ENCODE measurements at places on chromosomes 6 and 20. TPM values are rescaled to one million over a fixed set of nuclear protein-coding genes. Genes with fewer than 3 reads are reported as not detected.
A peak's percentile ranks its signal among the peaks of the same experiment; 100 is the strongest.

APCDD1L gene
- not detected for total RNA-seq

- DNase-seq, result no peak
These were observed 110.3 kb upstream of the EYA4 start for GRCh38 chr6:133130863-133131262.

DNA sequence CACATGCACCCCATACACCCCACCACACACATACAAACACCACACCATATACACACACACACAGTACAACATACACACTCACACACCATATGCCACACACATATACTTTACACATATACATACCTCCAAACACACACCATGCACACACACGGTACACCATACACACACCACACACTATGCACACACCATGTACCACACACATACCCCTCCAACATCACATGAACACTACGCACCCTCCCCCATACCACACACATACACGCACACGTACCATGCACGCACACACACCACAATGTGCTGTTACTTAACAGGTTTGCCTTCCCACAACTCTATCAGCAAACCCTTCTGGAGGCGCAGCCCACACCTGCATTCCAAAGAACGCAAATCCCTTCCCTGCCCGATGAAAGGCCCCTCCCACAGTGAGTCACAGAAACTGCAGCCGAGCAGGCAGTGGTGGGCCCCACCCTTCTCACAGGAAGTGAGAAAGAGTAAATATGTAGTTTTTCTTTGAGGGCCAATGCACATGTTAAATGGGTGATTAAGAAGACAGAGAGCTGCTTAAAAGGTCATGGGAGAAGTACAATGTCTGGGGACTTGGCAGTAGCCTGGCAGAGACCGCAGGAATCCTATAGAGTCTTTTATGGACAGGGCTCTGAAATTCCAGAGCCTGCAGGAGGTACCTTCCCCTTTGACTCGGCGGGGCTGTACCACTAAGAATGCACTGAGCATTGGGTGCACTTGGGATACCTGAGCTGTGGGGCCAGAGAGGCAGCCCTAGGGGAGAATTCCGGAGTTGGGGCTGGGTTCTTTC lies 34.1 kb upstream of the EZR start:
- DNase-seq, result peak; percentile 50

GRCh38 chr6:27836783-27837624 lies 75.2 kb downstream of the OR2B2 start:
- no peak for DNase-seq

DNA sequence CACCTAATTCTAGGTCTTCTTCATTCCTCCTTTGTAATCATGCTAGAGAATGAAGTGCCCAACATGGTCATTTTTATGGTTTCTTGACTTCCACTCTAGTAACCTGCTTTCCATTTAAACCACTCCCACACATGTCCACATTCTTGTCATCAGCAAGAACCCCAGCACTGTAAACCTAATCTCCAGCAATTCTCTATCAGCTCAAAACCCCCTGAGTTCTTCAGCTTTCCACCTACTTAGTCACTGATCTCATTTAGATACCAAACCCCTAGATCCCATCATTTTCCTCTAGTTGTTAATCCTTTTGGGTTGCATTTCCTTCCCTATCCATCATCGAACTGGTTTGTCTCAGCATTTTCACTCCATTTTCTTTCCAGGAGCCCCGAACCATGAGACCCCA lies 49.7 kb downstream of the GOPC start:
- DNase-seq, result no peak

QRSL1 gene
- total RNA-seq, result 13.5 TPM

TMEM242 gene
- total RNA-seq, result 4.4 TPM

DNA sequence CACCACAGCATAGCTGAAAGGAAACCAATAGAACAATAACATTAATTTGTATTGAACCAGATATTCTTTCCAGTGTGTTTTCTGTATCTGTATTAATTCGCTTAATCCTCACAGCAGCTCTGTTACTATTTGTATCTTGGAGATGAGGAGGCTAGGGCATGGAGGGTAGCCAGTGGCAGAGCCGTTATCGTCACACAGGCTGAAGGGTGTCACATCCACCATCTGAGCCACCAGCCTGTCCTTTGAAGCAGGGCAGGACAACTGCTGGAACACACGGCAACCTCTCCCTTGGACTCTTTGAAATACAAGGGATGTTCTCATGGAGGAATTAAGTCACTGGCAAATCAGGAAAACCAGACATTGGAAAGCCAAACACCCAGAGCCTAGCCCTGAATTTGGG lies 628.0 kb upstream of the CDH4 start:
- no peak for DNase-seq

IRF4 gene
- total RNA-seq, result 498 TPM

GRCh38 chr6:24990944-24991809 lies 55.4 kb upstream of the RIPOR2 start:
- no peak for DNase-seq

DNA sequence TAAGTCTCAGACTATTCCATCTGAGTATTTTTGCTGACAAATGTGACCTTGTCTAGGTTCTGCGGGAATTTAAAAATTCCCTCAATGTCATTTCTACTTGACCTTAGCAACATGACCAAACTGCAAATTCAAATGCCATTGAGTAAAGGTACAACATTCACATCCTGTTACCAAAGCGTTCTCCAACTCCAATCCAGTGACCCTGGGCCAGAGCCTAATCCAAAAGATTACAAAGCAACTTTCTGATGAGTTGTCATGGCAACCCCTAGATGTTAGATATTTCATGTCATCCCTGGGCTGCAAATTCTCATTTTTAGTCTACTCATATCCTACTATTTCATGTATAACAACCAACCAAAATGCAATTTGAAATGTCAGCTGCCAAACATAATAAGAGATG lies 65.3 kb downstream of the BACH2 start:
- DNase-seq, result no peak

TAGAP gene
- 28.8 TPM for total RNA-seq

DNA sequence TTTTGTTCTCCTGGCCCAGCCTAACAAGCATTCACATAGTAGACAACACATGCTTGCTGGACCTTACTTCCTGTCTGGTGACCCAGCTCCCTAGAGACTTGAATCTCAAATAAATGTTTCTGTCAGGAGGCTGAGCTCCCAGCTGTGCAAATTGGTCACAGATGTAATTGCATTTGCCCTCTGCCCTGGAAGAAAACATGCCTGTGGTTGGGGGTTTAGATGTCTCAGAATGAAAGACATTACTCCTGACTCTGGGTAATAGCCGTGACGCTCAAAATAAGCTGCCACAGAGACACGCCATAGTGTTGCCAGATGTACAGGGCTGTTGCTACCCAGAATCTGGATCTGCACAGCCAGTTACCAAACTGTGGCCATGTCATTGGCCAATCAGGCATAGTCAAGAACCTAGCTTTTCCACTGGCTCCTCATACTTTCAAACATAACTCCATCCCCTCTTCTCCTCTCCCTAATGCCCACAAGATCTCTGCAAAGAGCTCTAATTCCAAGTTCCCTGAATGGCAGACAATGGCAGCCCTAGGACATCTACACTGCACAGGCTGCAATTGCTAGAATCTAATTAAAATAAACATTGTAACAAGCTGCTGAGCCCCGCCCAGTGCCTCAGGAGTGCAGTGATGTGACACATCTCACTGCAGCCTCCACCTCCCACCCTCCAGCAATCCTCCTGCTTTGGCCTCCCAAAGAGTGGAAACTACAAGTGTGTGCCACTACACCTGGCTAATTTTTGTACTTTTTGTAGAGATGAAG lies 32.8 kb upstream of the GMPR start:
- peak; percentile 95 for DNase-seq

GRCh38 chr20:57545927-57546662 lies 14.8 kb upstream of the PCK1 start:
- DNase-seq, result no peak

DNA sequence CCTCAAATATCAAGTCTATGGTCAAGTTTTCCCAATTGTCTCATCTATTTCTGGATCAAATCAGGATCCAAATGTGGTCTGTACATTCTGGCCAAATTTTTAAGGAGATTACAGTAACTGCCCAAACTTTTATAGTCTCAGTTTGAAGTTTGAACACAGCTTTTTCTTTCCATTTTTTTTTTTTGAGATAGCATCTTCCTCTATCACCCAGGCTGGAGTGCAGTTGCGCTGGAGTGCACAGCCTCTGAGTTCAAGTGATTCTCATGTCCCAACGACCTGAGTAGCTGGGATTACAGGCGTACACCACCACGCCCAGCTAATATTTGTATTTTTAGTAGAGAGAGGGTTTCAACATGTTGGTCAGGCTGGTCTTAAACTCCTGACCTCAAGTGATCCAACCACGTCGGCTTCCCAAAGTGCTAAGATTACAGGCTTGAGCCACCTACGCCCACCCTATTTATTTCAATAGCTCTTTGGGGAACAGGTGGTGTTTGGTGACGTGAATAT lies 84.9 kb upstream of the CARMIL1 start:
- no peak for DNase-seq

- DNase-seq, result no peak
These were observed 47.7 kb upstream of the DACT2 start for GRCh38 chr6:168367285-168367751.

DNA sequence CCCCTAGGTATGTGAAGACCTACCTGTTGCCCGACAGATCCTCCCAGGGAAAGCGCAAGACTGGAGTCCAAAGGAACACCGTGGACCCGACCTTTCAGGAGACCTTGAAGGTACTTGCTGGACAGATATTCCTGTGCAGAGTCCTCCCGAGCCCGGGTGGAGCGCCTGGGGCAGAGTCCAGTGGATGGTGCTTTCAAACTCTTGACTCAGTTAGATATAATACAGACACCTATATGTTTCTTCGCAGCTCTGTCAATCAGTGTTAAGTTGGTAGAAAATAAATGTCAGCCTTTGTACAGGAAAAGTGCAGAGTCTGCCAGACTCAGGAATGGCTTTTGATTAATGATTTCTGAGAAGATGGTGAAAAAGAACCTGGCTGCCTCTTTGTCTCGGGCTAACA lies 67.2 kb downstream of the EZR start:
- no peak for DNase-seq

- peak; percentile 66 for DNase-seq
These were observed 10.7 kb downstream of the SLC9A8 start for GRCh38 chr20:49823152-49823847.

DNA sequence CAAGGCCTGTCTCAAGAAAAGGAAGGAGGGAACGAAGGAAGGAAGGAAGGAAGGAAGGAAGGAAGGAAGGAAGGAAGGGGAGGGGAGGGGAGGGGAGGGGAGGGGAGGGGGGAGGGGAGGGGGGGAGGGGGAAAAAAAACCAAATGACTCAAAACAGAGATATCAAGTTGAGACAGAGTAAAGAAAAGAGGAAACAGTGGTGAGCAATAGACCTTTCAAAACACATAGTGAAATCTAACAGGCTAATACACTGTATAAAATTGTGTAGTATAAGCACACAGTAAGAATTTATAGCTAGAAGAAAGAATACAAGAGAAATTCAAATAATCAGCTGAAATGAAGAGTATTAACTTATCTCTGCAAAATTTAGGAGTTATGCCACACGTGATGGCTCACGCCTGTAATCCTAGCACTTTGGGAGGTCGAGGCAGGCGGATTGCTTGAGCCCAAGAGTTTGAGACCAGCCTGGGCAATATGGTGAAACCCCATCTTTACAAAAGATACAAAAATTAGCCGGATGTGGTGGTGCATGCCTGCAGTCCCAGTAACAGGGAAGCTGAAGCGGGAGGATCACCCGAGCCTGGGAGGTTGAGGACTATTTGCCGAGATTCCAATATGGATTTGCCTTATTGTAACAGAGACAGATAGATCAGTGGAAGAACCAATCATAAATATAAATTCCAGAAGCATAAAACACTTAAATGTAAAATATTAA lies 123.2 kb downstream of the PRND start:
- DNase-seq, result peak; percentile 7

DNA sequence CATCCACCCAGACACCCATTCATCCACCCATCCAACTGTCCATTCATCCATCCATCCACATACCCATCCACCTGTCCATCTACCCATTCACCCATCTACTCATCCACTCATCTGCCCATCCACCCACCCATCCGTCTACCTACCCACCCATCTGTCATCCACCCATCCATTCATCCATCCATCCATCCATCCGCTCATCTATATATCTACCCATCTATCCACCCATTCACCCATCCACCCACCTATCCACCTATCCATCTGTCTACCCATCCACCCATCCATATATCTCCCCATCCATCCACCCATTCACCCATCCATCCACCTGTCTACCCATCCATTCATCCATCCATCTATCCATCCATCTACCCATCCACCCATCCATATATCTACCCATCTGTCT lies 30.7 kb downstream of the ARMC2 start:
- DNase-seq, result no peak

- DNase-seq, result no peak
These were observed 31.9 kb upstream of the CDH4 start for GRCh38 chr20:61220131-61220530.

DNA sequence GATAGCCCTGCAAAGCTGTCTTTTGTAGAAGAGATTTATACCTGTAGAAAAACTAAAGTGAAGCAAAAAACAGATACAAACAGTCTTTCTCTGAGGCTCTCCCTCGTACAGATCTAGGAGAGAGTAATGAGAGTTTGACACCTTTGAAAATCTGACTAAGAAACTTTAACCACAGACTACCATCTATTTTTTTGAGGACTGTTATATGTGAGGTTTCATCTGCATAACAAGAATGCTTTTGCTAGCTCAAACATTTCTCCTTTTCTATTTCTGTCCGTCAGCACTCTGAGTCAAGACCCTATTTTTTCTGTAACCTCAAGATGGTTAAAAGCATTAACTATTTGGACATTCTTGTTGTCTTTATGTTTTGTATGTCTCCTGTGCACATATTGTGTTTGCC lies 193.0 kb downstream of the BTBD3 start:
- no peak for DNase-seq

DNA sequence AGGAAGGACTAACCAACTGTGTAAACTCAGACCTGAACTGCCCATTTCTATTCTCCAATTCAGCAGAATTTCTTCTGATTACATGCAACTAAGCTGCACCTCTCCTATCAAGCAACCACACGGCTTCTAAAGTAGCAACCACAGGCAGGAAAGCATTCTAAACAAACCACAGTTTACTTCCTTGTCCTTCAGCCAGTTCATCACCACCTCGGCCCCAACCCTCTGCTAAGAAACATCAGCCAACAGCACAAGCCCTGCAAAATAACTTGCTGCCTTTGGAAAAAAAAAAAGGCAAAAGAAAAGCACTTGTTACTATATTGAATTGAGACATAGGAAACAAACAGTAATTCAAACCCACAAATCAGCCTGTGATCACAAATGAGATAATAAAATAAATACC lies 140.3 kb downstream of the NFATC2 start:
- no peak for DNase-seq

- no peak for DNase-seq
These were observed at the start of gene SLC17A3 for GRCh38 chr6:25874118-25874517. Gene SLC17A3 (minus strand): TSS chr6:25874243. CDS start chr6:25868387, 5,856 bp downstream.

Measured in GM12878 (cell line).